Vein endothelial cell (primary cell): ENCODE measurements at places on chromosomes 3 and 15. TPM values are rescaled to one million over a fixed set of nuclear protein-coding genes. Genes with fewer than 3 reads are reported as not detected.

The ANKRD63 gene
- total RNA-seq = not detected in 2 replicates

The RNU5B-1 gene
- total RNA-seq = not detected in 2 replicates

The KLHL24 gene
- 64.0 and 65.7 TPM in 2 replicates for total RNA-seq

The NPAP1 gene
- not detected in 2 replicates for total RNA-seq

The EPB42 gene
- not detected in 2 replicates for total RNA-seq

The GOLGA6L10 gene
- total RNA-seq = 0.29 and 0.65 TPM in 2 replicates

The PTPN9 gene
- 24.8 and 27.2 TPM in 2 replicates for total RNA-seq

The TSPAN3 gene
- total RNA-seq = 242 and 315 TPM in 2 replicates

The CNTN3 gene
- total RNA-seq = under 0.01 TPM in 1 of 2 replicates, not detected in the other

The SCN11A gene
- under 0.01 and 0.10 TPM in 2 replicates for total RNA-seq

The GPR62 gene
- total RNA-seq = under 0.01 and 0.10 TPM in 2 replicates

The ABI3BP gene
- total RNA-seq = 16.7 and 44.4 TPM in 2 replicates

The MORC1 gene
- not detected in 2 replicates for total RNA-seq

The EXD1 gene
- not detected in 2 replicates for total RNA-seq

The ST3GAL6 gene
- total RNA-seq = 3.3 and 6.0 TPM in 2 replicates

The PDIA5 gene
- total RNA-seq = 71.9 and 78.1 TPM in 2 replicates

The MORF4L1 gene
- 370 and 378 TPM in 2 replicates for total RNA-seq

The SST gene
- total RNA-seq = not detected in 2 replicates

The SLC25A26 gene
- total RNA-seq = 19.9 and 21.8 TPM in 2 replicates

The MRPS25 gene
- total RNA-seq = 19.9 and 22.4 TPM in 2 replicates

The ADAMTSL3 gene
- total RNA-seq = under 0.01 and 0.38 TPM in 2 replicates

The C3orf52 gene
- total RNA-seq = 5.9 and 6.4 TPM in 2 replicates

The SH2D7 gene
- total RNA-seq = not detected in 2 replicates

The ALPK3 gene
- 69.8 and 95.4 TPM in 2 replicates for total RNA-seq

The SYNPR gene
- total RNA-seq = not detected in 2 replicates

The SMCO1 gene
- total RNA-seq = not detected in 2 replicates

The CRYGS gene
- total RNA-seq = 1.3 TPM in 2 replicates

The GOLGA8S gene
- total RNA-seq = not detected in 2 replicates

The ITGA11 gene
- total RNA-seq = 2.4 and 2.6 TPM in 2 replicates

The ZNF717 gene
- 9.1 and 9.6 TPM in 2 replicates for total RNA-seq

The GOLGA8T gene
- total RNA-seq = not detected in 2 replicates

The PPP1R14D gene
- not detected in 2 replicates for total RNA-seq

The HHLA2 gene
- not detected in 2 replicates for total RNA-seq

The FYCO1 gene
- 20.9 and 22.5 TPM in 2 replicates for total RNA-seq

The CYP1A1 gene
- total RNA-seq = 9.1 and 10.5 TPM in 2 replicates

The LDHAL6B gene
- not detected in 2 replicates for total RNA-seq

The GHSR gene
- total RNA-seq = not detected in 2 replicates

The AP3B2 gene
- 0.96 TPM in 1 of 2 replicates, not detected in the other for total RNA-seq

The ZNF445 gene
- total RNA-seq = 8.6 and 9.8 TPM in 2 replicates

The TIGIT gene
- not detected in 2 replicates for total RNA-seq

The CFAP100 gene
- not detected in 2 replicates for total RNA-seq
